NCI-H1694 (cell line): ENCODE measurements at places on chromosomes 5 and 9.

GRCh38 chr9:137434498-137435380, 6.4 kb downstream of the ENTPD8 start:
- no peak for DNase-seq

DNA sequence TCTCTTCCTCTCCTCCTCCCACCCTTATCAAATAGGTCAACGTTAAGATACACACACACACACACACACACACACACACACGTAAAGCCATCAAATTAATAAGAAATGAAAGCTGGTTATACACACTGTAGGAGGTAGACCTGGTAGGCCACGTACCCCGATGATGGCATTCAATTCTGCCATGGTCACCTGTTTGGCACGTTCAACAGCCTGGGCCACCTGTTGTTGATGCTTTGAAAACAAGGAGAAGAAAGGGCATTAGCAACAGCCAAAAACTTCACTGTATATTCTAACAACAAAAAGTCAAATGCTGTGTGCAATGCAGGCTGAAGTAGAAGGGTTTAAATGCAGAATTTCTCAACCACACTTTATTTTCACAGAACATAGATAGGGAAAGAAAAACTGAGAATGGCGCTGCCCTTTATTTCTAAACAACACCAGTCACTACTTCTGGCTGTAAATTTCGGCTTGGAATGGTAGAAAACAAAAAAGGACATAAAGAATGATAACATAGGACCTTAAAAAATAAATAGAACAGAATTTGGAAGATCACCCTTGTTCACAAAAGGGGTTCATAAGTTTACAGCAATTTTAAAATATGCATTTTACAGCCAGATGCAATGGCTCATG, 37.2 kb downstream of the TLE1 start:
- no peak for DNase-seq

- no peak for DNase-seq
Measured at GRCh38 chr9:93013856-93014582, 44.5 kb upstream of the SUSD3 start.

DNA sequence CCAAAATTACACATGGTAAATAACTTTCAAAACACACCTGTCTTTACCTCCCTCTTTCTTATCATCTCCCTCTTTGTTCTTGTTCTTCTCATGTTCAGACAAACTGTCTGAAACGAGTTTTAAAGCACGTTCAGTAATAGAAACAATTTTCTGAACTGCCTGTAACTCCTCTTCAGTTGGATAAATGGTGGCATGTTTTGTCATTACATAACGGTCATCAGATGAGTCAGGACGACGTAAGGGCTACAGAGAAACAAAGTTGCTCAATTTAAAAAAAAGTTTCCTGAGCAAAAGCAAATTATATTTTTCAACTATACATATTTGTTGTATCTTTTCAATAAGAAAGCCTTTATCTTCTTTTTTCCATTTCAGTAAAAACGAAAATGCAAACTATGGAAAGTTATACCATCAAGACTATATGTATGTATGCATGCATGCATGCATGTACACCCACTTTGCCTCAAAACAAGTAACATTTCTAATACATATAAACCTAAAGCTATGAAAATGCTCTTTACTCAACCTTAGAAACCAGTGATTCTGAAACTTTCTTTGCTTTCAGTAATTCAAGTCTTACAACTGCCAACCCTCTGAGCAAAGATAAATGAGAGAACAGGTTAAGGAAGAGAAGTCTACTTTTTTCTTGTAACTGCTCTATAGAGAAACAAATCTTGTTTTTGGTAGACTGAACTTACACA, 56.0 kb downstream of the ZFR start:
- DNase-seq: no peak

DNA sequence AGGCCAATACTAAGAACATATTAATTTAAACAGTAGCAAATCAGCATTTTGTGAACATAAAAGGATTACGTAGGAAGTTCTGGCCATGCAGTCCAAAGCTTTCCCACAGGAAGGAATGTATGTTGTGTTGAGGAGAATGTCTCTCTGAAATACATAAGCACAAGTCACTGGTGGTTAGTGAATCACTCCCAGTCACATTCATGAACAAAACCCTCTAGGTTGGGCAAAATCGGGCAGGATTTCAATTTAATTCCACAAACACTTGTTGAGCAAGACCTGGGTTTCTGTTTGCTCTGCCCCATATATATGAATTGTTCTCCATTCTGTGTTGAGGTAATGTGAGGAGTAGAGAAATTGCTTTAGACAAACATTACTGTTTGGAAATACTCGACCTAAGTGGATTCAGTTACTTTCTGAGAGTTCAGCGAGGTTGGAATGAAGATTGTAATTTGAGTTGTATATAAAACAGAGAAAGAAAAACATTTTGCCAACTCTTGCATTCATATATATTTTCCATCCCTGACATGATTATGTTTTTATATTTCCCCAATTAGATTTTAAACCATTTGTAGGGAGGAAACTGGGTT, 127.6 kb upstream of the RPS23 start:
- no peak for DNase-seq

DNA sequence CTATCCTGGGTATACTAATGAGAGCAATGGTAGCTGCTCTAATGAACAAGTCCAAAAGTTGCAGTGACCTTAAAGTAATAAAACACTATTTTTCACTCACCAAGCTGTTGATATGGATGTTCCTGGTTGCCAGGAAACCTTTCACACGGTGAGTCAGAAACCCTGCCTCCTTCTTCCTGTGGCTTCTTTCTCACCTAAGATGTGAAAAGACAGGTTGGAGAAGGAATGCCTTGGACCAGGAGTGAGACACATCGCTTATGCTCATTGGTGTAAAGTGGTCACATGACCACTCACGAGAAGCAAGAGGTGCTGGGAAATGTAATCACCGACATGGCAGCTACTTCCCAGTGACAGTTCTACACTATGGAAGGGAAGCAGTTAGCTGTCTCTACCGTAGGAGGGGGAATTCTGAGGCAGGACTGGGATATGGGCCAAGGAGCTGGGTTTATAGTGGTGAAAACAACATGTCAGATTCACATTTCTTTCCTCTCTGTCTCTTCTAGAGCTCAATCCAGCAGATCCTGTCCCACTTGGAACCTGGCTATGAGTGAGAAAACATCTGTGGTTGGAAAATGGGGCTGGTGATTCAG, 320.4 kb upstream of the KLF4 start:
- DNase-seq: no peak

- no peak for DNase-seq
Measured at GRCh38 chr5:66952153-66952552, 244.4 kb downstream of the CD180 start.

GRCh38 chr9:17225407-17225806, 90.6 kb downstream of the CNTLN start:
- DNase-seq: no peak

DNA sequence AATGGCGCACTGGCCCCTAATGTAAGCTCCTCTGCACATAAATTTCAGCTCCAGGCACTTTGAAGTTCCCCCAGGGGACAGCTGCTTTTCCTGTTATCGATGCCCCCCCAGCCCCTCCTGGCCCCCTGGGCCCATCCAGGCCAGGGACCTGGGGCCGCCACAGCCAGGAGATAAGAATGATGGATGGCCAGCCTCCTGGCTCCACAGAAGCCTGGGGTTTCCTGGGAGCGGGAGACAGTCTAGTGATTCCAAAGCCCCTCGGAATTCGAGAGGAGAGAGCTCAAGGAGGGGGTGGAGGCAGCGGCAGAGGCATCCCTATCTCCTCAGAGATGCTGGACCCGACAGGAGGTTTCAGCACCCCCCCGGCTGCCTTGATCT, 98.4 kb upstream of the HAND1 start:
- no peak for DNase-seq

GRCh38 chr9:75455444-75455921, 367.2 kb downstream of the OSTF1 start:
- no peak for DNase-seq

GRCh38 chr9:95750725-95751519, 124.6 kb upstream of the ERCC6L2 start:
- DNase-seq: no peak

DNA sequence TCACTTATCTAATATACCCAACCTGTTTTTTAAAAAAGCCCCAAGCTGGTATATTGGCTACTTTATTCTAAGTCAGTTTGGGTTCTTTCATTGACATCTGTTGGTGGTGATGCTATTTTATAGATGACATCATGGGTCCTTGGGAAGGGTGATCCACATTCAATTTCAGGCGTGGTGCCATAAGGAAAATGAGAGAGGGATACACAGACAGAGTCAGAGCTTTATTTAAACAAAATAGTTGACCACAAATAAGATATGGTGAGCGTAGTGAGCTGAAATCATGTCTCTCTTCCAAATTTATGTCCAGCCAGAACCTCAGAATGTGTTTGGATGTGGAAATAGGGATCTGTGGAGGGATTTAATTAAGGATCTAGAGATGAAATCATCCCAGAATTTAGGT, 302.4 kb downstream of the MAT2B start:
- no peak for DNase-seq

DNA sequence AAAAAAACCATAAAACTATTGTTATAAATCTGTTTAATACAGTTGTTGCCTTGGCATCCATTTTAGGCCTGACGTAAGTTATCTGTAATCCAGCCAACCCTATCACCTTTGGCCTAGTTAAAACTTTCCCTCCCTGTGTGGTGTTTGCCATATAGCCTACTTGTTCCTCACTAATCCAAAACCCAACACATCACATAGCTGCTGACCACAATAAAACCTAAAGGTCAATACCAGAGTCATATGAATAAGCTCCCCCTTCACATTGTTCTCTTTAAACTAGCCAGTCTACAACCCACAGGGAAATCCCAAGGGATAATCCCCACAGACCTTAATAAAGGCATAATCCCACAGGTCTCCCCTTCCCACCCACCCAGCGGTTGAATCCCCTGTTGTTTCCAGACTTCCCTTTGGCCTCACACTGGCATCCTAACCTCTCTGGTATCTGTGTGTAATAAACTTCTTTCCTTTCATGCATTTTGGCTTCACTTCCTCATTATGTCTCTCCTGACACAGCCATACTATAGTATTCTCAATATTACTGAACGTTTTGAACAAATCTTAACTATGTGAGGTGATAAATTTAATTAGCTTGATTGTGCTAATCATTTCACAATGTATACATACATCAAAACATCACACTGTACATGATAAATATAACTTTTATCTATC, 50.8 kb downstream of the DTWD2 start:
- no peak for DNase-seq
